ENCODE measurements at places on chromosomes 2 and 18.

DNA sequence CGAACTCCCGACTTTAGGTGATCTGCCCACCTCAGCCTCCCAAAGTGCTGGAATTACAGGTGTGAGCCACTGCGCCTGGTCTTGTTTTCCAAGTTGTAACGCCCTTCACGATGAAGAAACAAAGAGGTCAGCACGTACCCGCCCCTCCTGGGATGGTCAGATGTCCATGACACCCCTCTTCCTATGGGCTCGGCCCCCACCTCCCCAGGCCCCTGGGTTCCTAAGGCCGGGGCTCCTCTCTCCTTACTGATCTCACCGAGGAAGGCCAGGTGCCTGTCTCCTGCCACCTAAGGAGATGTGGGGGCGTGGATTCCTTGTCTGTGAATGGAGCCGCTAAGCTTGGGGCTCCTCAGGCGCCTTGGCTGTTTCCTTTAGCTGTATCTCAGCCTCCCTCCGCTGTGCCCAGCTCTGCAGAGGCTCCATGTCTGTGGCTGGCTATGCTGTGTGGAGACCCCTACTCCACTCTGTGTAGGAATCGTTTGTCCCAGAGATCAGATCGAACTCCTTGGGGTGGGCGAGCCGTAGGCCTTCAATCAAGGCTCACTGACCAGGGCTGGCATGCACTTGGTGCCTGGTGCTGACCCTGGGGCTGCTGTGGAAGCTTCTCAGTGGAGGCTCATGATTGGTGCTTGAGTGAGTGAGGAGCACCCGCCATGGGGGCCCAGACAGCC is 8.8 kb downstream of the COLEC11 start:
- H3K27ac ChIP-seq = no peak overlapping the region
- no peaks in the 10 kb centered on the region for H3K27me3 ChIP-seq
- no peak overlapping the region for H3K4me3 ChIP-seq
- DNase-seq = no peak

DNA sequence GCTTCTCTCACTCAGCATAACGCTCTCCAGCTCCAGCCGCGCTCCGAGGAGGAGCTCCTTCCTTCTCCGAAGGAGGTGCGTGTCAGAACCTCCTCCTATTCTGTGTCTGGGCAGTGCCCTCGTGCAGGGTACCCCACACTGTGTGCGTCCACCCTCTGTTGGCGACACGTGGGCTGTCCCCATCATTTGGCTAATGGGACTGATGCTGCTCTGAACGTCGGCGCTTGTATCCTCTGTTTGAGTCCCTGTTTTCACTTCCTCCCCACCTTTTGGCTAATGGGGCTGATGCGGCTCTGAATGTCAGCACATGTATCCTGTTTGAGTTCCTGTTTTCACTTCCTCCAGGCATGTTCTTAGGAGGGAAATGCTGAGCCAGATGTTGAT is 22.2 kb downstream of the KCNG2 start:
- no peak overlapping the region for H3K27ac ChIP-seq
- no peaks in the 10 kb centered on the region for H3K27me3 ChIP-seq
- no peaks in the 10 kb centered on the region for H3K36me3 ChIP-seq
- no peak overlapping the region for H3K4me3 ChIP-seq
- DNase-seq = no peak

DNA sequence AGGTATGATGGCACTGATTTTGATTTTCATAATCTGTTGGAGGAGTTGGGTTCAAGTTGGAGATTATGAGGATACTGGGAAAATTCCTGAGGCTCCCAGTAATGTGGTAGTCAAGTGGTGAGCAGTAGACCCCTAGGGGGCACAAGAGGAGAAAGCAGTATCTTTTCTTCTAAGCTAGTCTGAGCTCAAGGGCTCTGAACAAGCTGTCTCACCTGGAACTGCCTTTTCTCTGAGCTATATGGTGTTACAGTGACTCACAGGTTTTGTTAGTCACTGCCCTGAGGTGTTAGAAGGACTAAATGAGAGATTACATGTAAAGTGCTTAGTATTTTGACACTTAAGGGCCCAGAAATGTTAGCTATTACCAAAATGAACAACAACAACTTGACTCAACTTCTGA is 42.2 kb downstream of the CD302 start:
- H3K27me3 ChIP-seq = no peaks in the 10 kb centered on the region
- H3K4me1 ChIP-seq = no peaks in the 10 kb centered on the region
- H3K27ac ChIP-seq = no peak overlapping the region
- no peak overlapping the region for H3K4me3 ChIP-seq
- no peaks in the 10 kb centered on the region for H3K36me3 ChIP-seq

GRCh38 chr2:107602801-107603200 is 223.9 kb upstream of the RGPD4 start:
- H3K36me3 ChIP-seq = no peaks in the 10 kb centered on the region
- H3K27me3 ChIP-seq = peaks cover 4% of the 10 kb centered on the region
- no peak for DNase-seq
- H3K4me1 ChIP-seq = no peaks in the 10 kb centered on the region
- no peak overlapping the region for H3K4me3 ChIP-seq
- no peak overlapping the region for H3K27ac ChIP-seq

DNA sequence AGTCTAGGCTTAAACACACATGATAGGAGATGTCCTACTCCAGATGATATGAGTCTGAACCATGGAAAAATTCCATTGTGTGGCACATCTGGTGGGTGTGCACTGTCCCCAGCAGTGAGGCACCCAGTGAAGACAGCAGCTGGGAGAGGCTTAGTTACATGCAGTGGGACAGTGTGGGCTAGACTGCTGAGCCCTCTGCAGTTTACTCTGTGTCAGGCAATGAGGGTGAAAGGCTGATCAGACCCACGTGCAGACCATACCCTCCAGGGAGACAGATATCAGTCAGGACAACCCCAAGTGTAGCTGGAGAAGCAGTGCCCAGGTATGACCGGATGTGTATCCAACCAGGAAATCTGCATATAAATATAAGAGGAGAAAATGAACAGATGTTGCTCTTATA is 13.4 kb downstream of the IL37 start:
- H3K4me3 ChIP-seq = no peak overlapping the region
- no peaks in the 10 kb centered on the region for H3K36me3 ChIP-seq
- DNase-seq = no peak
- no peaks in the 10 kb centered on the region for H3K4me1 ChIP-seq

- no peak for DNase-seq
- no peaks in the 10 kb centered on the region for H3K27me3 ChIP-seq
- H3K4me1 ChIP-seq = no peaks in the 10 kb centered on the region
- H3K36me3 ChIP-seq = no peaks in the 10 kb centered on the region
- no peak overlapping the region for H3K27ac ChIP-seq
- no peak overlapping the region for H3K4me3 ChIP-seq
Observed at GRCh38 chr18:50395093-50395492, 20.2 kb downstream of the SKA1 start.

DNA sequence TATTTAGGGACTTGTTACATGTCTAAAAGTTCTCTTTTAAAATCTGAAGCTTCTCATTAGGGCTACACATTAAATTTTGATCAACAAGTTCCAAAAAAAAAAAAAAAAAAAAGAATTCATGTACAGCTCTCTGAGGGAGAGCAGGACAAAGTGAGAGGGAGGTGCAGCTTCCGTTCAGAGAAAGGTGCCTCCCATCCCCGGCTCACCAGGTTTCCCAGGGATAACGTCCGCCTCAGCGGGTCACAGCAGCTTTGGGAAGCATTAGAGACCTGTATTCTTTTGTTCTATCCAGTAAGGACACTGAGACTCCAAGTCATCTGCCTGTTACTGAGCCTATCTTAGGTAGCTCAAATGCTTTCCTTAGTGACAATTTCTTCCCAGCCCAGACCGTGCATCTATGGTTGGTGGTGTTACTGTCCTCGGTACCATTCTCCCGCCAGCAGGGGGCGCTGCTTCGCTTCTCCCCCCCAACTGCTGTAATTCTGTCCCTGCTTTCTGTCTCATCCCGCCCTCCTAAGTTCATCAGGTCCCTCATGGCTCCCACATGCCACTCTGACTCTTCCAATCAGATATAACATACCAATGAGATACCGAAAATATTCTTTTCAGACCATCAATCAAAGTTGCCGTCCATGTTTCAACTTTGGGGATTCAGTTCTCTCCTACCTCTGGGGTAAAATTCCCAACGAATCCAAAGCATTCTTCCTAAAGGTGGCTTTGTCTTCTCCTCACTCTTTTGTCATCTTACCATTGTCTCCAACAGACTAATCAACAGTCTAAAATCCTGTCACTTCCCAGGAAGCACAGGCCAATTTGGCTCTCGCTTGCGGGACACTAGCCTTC is 466.5 kb downstream of the METTL4 start:
- H3K4me1 ChIP-seq = no peaks in the 10 kb centered on the region
- peak; percentile 40 for DNase-seq
- H3K36me3 ChIP-seq = no peaks in the 10 kb centered on the region
- H3K27me3 ChIP-seq = no peaks in the 10 kb centered on the region
